Activated T-helper 1 cell treated with Interleukin-2 at 50 U/mL for 16 hours (primary cell): ENCODE measurements at places on chromosomes 2 and 18.

DNA sequence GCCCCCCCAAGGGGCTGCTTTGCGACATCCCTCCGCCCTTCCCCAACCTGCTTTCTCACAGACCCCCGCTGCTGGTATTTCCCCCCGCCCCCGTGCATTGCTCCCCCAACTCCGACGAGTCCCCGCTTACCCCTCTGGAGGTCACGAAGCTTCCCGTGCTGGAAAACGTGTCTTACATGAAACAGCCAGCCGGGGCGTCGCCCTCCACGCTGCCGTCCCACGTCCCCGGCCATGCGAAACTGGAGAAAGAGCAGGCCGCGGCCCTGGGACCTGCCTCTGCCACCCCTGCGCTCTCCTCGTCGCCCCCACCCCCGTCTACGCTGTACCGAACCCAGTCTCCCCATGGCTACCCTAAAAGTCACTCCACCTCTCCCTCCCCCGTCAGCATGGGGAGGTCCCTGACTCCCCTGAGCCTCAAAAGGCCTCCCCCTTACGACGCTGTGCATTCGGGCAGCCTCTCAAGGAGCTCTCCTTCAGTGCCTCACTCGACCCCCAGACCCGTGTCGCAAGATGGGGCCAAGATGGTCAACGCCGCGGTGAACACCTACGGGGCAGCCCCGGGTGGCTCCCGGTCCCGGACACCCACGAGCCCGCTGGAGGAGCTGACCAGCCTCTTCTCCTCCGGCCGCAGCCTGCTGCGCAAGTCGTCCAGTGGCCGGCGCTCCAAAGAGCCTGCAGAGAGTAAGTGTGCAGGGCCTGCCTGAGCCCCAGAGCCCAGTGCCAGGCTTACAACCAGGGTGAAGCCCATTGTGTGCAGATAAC, 183.0 kb downstream of the NYAP2 start:
- no peak for DNase-seq

GRCh38 chr2:2146969-2147900, 183.8 kb downstream of the MYT1L start:
- DNase-seq: no peak

DNA sequence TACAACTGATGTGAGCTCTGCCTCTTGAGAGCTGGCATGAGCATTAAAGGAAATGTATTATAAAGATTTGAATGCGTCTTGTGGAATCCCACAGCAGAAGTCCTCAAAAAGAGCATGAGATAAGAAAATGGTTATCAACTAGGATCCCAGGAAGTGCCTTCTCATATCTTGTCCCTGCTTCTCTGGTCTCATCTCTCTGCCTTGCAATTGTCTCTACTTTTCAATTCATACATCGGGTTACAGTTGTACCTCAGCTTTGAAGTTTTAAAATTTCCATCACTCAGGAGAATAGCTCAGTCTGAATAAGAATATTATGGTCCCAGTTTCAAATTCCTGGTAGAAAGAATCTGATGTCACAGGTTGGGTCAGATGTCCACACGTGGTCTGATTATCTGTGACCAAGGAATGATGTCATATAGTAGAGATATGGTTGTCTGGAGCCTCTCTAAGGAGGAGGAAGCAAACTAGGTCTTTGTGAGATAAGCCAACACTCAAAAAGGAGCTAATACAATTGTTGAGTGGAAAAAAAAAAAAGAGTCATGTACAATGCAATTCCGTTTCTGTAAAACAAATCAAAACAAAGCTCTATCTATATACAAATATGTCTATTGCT, 21.7 kb upstream of the CCDC88A start:
- DNase-seq: no peak

DNA sequence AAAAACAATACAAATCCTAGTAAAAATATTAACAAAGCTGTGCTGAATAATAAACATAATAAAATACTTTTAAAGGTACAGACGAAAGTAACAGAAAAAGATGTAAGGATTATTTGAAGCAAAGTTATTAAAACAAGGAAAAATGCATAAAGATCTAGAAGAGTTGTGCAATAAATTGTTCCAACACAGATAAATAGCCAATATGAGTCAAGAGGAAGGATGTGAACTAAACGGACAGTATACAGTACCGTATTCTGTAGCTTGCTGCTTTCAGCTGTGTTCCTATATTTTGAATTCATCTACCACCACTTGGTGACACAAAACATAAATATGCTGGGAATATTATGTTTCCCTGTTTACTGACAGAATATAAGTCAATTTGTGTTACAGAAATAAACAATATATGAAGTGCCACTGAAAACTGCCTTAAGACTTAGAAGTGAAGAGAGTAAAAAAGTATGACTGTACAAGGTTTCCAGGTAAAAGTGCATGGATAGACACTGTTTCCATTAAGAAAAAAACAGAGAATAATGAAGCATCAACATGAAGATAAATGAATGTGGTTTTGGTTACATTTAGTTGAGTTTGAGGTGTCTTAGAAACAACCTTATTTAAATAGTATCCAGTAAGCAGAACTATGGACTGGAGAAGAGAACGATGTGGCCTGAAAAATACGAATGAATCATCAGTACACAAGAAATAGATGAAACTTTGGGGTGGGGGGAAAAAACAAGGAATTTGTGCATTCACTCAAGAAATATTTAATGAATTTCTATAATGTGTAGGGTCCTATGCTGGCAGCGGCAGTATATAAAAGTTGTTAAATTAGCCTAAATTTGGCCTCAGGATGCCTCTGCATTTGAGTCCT, 13.1 kb downstream of the PPP3R1 start:
- DNase-seq: no peak

DNA sequence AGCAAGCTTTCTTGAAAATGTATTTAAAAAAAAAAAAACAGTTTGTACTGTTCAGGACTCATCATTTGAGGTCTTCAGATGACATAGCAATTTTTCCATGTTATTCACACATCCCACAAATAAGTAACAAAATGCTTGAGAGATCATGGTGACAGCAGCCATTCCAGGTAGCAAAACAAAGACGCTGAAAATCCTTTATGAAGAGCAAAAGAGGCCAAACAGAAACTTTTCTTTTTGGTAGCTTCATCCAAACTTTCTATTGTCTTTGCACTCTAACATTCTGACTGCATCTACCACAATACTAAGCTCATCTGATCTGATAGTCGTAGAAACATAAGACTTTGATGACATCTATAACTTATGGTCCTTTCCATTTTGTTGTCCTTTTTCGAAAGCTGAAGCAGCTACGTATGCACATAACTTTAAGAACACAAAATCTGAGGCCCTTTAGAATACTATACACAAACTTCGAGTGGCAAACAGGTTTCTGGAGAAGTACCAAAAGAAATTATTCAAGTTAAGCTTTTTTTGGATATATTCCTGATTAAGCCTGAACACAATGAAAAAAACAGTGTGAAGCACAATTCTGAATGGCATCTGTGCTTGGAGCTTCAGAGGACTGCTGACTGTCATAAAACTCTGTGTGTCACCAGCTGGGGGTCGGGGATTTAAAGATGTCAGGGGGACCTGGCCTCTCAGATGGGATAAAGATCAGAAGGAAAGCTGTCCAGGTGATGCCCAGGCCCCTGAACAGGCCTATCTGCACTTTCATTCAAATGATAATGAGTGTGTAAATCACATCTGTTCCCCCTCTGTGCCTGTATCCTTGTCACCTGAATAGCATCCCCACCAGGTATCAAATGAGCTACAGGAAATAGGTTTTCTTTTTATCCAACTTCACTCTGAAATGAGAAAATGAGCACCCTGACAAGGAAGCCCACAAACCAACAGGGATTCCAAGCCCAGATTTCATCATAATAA, 75.8 kb downstream of the ZEB2 start:
- DNase-seq: no peak

DNA sequence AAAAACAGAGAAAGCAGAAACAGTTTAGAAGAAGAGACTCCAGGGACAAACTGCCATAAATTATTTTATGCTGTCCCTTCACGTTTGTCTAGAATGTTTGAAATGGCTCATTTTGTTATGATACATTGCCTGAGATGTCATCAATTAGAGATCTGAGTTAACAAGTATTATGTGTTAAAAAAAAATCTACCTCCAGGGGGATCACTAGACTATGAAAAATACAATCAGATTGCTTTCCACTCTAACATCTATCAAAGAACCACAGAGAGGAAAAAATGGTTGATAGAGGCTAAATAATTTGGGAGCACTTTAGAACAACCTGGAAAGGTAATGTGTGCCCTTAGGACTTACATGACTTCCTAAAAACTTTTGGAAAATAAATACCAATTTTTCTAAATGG, 103.8 kb upstream of the CCDC150 start:
- DNase-seq: no peak

DNA sequence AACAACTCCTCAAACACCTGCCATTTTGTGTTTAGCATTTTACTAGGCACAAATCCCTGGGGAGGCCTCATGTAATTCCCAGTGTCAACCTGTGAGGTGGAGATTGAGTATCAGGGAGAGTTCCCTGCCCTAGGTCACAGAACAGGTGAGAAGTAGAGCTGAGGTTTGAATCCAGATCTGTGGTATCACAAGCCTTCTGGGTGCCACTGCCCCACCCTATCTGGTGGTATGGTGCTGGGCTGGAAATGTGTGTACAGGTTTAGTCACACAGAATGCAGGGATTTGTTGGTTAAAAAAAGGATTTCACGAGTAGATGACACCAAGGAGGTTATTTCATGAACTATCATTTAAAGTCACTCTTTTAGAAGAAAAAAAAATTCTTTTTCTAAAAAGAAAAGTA, 35.7 kb upstream of the PKDCC start:
- DNase-seq: no peak

GRCh38 chr2:187102381-187102780, 253.4 kb upstream of the ZSWIM2 start:
- no peak for DNase-seq

- DNase-seq: no peak
Observed at GRCh38 chr2:209321076-209321475, 102.8 kb upstream of the MAP2 start.

GRCh38 chr18:53756610-53756972, 467.9 kb downstream of the MBD2 start:
- DNase-seq: no peak

DNA sequence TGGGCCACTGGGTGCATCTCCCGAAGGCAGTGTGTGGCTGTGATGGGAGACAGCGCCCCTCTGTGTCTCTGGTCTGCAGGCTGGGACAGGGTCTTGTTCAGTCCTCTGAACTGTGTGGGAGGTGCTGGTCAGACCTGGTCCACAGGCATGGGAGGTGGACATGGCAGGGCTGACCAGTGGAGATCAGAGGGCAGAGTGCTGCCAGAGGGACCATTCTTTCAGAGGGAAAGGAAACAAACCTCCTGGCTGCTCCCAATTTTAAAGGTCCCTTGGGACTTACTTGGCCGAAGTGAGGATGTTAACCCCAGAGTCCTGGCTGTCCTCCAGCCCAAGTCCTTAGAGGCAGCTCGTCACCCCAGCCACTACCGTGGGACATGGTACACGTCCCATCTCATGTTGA, 4.0 kb downstream of the CAPN13 start:
- DNase-seq: no peak

DNA sequence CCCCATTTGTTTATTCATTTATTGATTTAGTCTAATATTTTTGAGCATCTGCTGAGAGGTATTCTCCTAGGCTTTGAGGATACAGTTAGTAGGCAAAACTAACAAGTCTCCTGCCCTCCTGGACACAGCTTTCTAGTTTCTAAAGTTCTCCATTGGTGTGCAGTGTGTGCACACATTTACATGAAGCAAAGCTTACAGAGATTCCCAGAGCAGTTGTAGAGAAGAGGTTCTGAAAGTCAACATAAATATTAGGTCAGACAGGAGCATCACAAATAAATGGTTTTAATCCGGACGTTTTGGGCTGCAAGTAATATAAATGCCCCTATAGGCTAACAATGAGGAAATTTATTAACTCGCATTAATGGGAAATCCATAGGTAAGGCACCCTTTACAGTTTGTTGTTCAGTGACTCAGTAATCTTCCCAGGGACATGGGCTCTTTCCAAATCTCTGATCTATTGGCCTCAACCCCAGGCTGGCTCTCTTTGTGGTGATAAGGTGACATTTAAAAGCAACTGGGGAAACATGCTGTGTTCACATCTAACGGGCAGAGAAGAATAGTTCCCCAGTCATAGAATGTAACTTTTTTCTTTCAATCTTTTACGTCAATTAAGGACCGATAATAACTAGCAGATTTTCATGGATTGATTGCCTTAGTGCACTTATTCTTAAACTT, 407.2 kb downstream of the PTPRM start:
- no peak for DNase-seq

DNA sequence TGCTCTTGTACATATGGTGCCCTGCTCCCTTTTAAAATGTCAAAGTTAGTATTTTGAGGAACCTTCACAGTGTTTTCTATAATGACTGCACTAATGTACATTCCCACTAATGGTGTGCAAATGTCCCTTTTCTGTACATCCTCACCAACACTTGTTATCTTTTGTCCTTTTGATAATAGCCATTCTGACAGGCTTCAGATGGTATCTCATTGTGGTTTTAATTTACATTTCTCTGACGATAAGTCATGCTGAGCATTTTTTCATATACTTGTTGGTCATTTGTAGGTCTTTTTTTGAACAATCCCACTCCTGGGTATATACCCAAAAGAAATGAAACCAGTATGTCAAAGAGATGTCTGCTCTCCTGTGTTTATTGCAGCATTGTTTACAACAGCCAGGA, 268.3 kb downstream of the FBXO15 start:
- no peak for DNase-seq

GRCh38 chr18:111306-112014, 46.9 kb upstream of the USP14 start:
- peak; percentile 67 for DNase-seq

GRCh38 chr2:24220554-24221291, 45.9 kb downstream of the FAM228A start:
- no peak for DNase-seq

DNA sequence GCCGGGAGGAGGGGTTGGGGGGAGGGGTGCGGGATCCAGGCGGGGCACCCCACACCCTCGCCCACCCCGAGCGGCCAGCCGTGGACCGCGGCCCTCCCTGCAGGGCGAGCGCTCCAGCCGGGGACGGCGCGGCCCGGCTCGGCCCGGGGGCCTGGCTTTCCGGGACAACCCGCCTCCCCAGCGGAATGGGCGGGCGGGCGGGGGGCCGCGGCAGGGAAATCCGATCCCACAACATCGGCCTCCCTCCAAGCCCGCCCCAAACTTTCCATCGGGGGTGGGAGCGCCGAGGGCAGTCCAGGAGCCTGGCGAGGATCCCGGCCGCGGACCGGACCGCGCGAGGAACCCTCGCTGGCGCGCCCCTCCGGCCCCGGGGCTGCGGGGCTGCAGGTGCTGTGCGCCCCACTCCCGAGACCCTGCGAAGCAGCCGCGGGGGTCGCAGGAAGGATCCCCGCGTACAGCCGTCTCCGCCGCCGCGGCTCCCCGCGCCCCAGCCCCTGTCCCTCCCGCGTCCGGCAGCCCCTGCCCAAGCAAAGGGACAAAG, 529 bp downstream of the SEMA4C start:
- no peak for DNase-seq

GRCh38 chr2:132929786-132930185, 259.8 kb upstream of the LYPD1 start:
- no peak for DNase-seq

DNA sequence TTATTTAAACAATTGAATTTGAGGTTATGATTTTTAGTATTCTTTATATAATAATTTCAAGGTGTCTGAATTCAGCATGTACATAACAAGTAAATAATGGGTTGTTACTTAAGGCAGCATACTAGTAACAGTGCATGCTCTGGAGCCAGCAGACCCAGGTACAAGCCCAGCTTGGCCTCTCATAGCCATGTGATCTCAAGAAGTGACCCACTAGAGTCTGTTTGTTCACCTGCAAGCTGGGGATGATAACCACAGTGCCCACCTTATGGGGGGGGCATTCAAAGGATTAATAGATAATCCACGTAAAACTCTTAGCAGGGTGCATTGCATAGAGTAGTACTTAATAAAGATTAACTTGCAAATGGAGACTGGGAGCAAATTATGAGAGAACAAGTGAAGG, 163.6 kb downstream of the TRABD2A start:
- no peak for DNase-seq
